Stomach (tissue), 19 donors: ENCODE measurements at places on chromosomes 1 and 21. TPM values are rescaled to one million over a fixed set of nuclear protein-coding genes. Genes with fewer than 3 reads are reported as not detected.

Gene ATXN7L2
- total RNA-seq, result 5.1 TPM

Gene ARTN
- not detected for total RNA-seq

Gene RNU1-1
- total RNA-seq, result under 0.01 TPM

Gene UBL4B
- not detected for total RNA-seq

GRCh38 chr21:44958471-44959191, 18.8 kb downstream of the SLX9 start:
- H3K4me3 ChIP-seq, result no peak overlapping the region
- H3K36me3 ChIP-seq, result peaks cover 75% of the 10 kb centered on the region
- H3K27me3 ChIP-seq, result no peaks in the 10 kb centered on the region
- peaks cover 20% of the 10 kb centered on the region for H3K4me1 ChIP-seq

DNA sequence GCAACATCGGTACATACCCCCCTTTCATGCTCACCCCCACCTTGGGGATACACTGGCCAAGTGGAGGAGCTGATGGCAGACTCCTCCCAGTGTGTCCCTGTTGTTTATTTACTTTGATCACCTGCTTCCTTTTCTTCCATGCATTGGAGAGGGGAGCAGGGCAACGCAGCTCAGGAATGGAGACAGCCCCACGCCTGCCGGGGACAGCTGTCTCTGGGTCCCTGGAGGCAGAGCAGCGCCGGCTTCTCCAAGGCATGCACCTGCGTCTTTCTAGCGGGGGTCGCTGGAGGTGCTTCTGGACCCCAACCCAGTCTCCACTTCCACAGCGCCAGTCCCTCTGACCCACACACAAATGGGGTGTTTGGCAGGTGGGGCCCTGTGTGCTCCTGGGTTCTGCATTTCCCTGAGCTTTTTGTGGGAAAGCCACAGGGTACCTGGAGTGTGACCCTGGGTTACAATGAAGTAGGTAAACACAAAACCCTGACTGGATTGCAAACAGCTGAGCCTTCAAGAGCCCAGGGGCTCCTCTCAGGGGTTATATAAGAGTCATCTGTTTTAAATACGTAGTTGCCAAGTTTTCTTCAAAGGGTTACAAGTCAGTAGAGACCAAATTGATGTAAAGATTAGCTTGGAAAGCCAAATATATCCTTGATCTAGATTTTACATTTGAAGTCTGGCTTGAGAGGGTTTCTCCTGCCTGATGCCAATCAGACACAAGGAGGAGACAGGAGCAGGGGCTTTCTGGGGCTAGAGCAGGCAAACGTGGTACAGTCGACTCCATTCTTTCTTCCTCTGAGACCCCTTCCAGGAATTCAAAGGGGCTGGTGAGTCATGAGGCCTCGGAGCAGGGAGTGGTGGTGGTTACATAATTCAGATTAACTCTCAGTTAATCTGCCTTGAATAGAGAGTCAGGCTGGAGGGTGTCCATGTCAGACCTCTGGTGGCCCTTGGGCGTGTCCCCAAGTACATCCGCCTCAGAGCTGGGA, 4.5 kb downstream of the AJAP1 start:
- peaks cover 23% of the 10 kb centered on the region for H3K4me1 ChIP-seq
- H3K27ac ChIP-seq, result no peak overlapping the region
- DNase-seq, result no peak
- no peak overlapping the region for H3K4me3 ChIP-seq
- H3K36me3 ChIP-seq, result no peaks in the 10 kb centered on the region
- H3K27me3 ChIP-seq, result peaks cover 96% of the 10 kb centered on the region

DNA sequence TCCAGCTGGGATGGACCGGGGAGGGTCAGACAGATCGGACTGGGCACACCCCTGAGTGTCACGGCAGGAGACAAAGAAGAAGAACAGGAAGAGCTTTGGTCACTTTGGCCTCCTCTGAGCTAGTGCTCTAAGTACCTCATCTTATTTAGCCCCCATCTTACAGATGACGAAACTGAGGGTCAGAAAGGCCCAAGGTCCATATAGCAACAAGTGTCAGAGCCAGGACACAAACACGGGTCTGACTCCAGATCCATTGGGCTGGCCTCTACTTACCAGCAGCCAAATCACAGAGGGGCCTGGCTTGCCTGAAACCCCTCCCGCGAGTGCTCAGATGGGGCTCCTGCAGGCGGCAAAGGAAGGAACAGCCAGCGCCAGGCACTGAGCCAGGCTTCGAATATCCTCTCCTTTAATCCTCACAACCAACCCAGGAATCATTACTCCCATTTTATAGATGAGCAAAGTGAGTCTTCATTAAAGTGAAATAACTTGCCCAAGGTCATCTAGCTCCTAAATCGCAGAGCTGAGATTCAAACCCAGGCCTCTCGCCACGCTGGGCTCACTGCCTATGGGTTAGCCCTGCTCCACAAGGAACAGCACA, 25.7 kb upstream of the SELENON start:
- peak overlapping the region; percentile 83 for H3K27ac ChIP-seq
- DNase-seq, result no peak
- H3K27me3 ChIP-seq, result no peaks in the 10 kb centered on the region
- H3K36me3 ChIP-seq, result no peaks in the 10 kb centered on the region
- H3K4me1 ChIP-seq, result peaks cover 52% of the 10 kb centered on the region
- H3K4me3 ChIP-seq, result no peak overlapping the region

DNA sequence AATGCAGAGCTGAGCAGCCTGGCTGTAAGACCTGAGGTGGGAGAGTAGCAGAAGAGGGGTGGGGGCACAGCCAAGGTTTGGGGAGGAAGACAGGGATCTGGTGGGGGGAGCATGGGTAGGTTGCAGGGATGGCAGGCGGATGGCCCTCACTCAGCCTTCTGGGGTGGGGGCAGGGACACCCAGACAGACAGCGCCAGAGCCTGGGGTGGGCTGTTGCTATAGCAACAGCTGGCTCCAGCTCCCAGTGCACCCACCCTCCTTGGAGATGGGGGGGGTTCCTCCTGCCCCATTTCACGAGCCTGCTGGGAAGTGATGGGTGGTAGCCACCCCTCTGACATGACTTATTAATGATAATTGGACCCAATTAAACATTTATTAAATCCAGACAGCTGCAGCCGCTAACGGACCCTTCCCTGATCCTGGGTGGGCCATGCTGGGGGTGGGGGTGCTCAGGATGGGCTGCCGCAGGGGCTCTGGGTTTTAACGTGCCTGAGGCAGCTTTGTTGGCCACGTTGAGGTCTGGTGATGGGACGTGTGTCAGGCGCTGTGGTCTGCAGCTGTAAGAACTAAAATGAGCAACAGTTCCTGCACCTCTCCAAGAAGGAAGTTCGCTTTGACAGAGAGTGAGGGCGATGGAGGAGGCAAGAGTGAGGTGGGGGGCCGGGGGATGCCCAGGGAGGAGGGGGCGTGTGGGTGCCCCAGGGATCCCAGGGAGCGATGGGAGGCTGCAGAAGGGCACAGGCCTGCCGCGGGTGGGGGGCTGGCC, 19.4 kb downstream of the AGRN start:
- H3K4me3 ChIP-seq, result peak overlapping the region; percentile 47
- H3K27ac ChIP-seq, result no peak overlapping the region
- H3K27me3 ChIP-seq, result peaks cover 63% of the 10 kb centered on the region
- H3K4me1 ChIP-seq, result peaks cover 18% of the 10 kb centered on the region
- peaks cover 13% of the 10 kb centered on the region for H3K36me3 ChIP-seq
- DNase-seq, result no peak

DNA sequence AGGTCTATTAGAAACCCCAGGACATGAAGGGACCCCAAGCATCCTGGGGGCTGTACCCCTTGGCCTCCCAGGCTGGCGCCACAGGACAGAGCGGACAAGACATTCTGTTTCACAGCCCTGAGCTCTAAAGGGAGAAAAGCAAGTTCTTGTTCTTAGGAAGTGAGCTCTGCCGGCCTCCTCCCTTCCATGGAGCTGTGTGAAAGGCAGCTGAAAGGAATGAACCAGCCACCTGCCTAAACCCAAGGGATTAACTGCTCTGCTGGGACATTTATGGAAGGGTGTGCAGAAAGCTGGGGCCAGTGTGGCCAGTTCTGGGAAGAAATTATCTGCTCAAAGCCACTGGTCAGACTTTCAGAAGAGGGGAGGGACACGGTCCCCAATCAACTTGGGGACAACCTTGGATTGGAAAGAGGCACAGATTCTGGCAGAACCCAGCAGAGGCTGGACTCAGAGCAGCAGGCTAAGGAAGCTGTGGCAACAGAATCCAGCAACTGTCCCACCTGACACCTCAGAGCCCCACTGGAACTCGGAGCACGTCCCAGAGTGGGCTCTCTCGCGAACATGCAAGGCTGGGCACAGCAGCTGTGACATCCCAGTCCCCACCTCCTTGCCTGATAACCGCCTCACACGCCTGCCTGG, 2.1 kb downstream of the KLHL21 start:
- H3K27me3 ChIP-seq, result no peaks in the 10 kb centered on the region
- peaks cover 81% of the 10 kb centered on the region for H3K4me1 ChIP-seq
- peak overlapping the region; percentile 98 for H3K4me3 ChIP-seq
- no peak for DNase-seq

GRCh38 chr1:178938959-178939317, 68.1 kb upstream of the ANGPTL1 start:
- H3K4me3 ChIP-seq, result no peak overlapping the region
- peak; percentile 88 for DNase-seq
- H3K27me3 ChIP-seq, result no peaks in the 10 kb centered on the region

GRCh38 chr1:11985851-11986250, 5.6 kb downstream of the MFN2 start:
- H3K27me3 ChIP-seq, result no peaks in the 10 kb centered on the region
- peaks cover 42% of the 10 kb centered on the region for H3K36me3 ChIP-seq
- peaks cover 75% of the 10 kb centered on the region for H3K4me1 ChIP-seq
- DNase-seq, result no peak

GRCh38 chr1:81899214-81899821, 98.6 kb downstream of the ADGRL2 start:
- H3K27ac ChIP-seq, result no peak overlapping the region
- H3K27me3 ChIP-seq, result no peaks in the 10 kb centered on the region
- DNase-seq, result no peak
- H3K4me1 ChIP-seq, result peaks cover 1% of the 10 kb centered on the region

- H3K36me3 ChIP-seq, result peaks cover 15% of the 10 kb centered on the region
- no peak for DNase-seq
Measured at GRCh38 chr1:1841575-1841995, 49.3 kb downstream of the GNB1 start.
